ENCODE measurements at places on chromosomes 3 and 15.
A peak's percentile ranks its signal among the peaks of the same experiment; 100 is the strongest.

DNA sequence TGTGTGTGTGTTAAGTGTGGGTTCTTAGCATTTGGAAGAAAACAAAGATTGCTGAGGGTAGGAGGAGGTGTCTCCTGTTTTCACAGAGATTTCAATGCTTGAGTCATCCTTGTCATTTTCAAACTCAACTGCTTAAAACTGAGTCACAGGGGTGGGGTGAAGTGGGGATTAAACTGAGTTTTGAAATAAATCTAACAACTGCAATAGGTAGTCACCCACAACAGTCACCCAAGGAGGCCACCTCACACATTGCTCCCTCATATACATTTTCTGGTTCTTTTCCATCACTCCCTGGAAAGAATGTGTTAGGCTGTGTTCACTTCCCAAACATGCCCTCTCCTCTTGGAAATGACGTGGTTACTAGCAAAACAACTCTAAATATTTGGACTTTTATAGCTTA lies 187.7 kb upstream of the CMC1 start:
- DNase-seq = no peak

DNA sequence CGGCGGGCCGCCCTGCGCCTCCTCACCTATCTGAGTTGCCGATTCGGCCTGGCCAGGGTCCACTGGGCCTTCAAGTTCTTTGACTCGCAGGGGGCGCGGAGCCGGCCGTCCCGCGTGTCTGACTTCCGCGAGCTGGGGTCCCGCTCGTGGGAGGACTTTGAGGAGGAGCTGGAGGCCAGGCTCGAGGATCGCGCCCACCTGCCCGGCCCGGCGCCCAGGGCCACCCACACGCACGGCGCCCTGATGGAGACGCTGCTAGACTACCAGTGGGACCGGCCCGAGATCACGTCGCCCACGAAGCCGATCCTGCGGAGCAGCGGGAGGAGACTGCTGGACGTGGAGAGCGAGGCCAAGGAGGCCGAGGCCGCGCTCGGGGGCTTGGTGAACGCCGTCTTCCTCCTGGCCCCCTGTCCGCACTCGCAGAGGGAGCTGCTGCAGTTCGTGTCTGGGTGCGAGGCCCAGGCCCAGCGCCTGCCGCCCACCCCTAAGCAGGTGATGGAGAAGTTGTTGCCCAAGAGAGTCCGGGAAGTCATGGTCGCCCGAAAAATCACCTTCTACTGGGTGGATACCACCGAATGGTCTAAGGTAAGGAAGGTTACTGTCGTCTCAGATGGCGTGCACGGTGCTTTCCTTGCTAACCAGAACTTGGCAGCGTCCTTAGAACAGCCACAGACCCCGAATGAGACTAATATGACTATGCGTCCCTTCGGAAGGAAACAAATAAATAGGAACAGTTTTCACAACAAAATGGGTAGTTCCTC lies 567 bp downstream of the TICRR start:
- DNase-seq = no peak

- DNase-seq = no peak
Measured at GRCh38 chr3:76917436-76917835, 122.5 kb upstream of the ROBO2 start.

- no peak for DNase-seq
Measured at GRCh38 chr3:117695321-117695720, 985.7 kb downstream of the TUSC7 start.

GRCh38 chr3:64916192-64916798 lies 228.5 kb upstream of the ADAMTS9 start:
- no peak for DNase-seq

GRCh38 chr15:25587616-25588340 lies 149.0 kb upstream of the UBE3A start:
- DNase-seq = no peak

DNA sequence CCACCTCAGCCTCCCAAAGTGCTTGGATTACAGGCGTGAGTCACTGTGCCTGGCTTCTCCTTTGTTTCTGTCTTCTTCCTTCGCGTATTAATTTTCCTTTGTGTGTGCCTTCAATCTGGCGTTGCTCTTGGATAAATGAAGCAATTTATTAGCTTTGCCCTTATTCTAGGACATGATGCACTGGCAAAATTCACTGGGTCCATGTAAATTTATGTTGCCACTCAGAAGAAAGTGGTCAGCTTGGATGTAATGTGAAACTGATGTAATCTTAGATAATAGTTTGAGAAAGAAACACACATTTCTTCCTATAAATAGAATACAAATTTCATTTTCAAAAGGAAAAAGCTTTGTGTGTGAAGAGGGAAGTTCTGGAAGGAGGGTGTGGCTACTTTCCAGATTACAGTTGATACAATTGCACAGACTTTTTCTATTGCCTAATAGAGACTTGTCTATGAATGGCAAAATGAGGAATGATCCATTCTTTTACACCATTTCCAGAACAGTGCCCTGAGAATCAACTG lies 23.3 kb upstream of the ATP1B3 start:
- no peak for DNase-seq

- no peak for DNase-seq
Measured at GRCh38 chr3:50317300-50317699, 5.2 kb downstream of the HYAL2 start.

- DNase-seq = no peak
Measured at GRCh38 chr3:66406163-66406562, 94.7 kb downstream of the LRIG1 start.

DNA sequence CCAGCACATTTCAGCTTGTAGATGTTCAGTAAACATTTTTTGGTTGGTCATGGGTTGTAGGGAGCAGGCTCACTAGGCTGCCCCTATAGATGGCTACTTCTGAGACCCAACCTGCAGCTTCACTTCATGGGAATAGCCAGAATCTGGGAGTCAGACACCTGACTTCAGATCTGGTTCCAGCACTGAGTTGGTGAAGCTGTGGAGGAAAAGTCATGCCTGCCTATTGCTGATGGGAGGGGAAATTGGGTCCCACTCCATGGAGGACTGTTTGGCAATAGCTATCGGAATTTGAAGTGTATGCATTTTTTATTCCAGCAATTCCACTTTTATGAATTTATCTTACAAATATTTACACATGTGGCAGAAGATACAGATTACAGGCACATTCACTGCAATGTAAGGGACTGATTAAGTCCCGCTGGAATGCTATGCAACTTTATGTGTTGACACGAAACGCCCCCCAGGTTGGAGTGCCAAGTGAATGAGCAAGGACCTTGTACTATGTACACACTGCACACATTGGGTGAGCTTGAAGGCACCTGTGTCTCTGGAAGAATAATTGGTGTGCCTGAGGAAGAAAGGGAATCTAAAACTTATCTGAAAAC lies 7.8 kb upstream of the CCR1 start:
- no peak for DNase-seq

- DNase-seq = no peak
Measured at GRCh38 chr3:177451864-177452830, 254.9 kb upstream of the TBL1XR1 start.

DNA sequence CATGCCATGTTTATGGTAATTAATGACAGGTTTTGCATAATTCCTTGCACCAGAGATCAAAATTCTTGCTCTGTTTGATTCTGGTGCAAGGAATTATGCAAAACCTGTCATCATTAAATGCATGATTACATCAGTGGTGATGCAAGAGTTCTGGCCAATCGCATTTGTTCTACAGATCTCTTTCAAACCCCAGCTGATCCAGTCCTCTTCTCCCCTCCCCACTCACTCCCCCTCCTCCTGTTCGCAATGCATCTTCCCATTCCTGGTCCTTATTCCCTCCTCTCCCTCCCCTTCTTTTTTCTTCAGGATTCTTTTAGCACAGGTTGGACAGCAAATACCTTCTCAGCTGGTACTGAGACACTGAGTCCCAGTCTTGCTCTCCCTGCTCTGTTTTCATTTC lies 82.1 kb downstream of the GABRB3 start:
- DNase-seq = no peak

DNA sequence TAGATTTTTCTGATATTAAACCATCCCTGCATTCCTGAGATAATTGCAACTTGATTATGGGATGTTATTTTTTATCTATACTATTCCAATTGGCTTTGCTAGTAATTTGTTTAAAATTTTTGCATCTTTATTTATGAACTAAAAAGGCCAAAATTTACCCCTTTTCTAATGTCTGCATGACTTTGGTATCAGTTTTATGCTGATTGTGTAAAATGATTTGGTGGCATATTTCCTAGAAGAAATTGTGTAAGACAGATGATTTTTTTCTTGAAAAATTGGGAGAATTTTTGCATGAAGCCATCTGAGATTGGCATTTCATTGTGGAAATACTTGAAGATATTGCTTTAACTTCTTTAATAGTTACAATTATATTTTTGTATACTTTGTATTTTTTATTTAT lies 183.8 kb upstream of the TBL1XR1 start:
- no peak for DNase-seq

- no peak for DNase-seq
Measured at GRCh38 chr15:47725051-47725450, 7.7 kb downstream of the SEMA6D start.

DNA sequence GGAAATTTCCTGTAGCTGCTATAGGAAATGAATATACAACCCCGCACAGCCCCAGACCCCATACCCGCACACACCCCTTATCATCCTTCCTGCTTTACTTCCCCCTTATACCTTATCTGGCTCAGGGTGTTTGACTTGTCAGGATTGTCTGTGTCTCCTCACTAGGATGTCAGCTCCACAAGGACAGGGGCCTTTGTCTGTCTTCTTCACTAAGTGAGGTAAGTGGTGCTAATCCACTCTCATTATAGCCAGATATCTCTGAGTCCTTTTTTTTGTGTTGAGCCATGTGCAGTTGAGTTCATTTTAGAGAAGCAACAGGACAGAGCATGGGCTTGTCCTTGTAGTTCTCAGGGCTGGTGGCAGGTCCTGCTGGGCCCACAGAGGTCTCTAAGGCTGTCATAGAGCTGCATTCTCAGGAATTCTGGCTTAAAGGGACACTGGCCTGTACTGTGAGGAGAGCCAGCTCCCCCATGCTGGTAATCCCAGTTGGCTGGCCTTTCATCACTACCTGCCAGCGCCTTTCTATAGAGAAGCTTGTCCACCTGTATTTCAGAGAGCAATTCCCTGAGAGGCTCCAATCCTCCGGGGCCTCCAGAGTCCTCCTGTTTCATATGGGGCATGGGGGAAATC lies 9.0 kb downstream of the KY start:
- peak; percentile 6 for DNase-seq

- DNase-seq = no peak
Measured at GRCh38 chr15:65334586-65335231, 30.2 kb downstream of the RNU5B-1 start.

- DNase-seq = no peak
Measured at GRCh38 chr3:150194957-150195356, 213.1 kb upstream of the TSC22D2 start.

GRCh38 chr3:167821248-167821805 lies 85.8 kb downstream of the SERPINI1 start:
- no peak for DNase-seq

DNA sequence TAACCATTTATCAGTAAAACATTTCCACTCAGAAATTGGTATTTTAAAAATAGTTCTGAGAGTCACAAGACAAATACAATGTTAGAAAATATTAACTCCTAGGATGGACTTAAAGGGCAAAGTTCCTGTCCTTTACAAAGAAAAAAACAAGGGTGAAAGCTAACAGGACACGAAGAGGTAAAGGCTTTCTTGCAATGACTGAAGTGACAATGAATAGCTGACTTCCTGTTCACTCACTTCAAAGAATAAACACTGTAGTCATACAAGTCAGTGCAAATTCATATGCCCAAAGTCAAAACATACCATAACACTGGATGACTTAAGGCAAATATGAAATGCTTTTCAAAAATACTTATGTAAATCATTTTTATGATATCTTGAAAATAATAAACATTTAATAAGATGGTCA lies 1389.8 kb upstream of the ALCAM start:
- no peak for DNase-seq

DNA sequence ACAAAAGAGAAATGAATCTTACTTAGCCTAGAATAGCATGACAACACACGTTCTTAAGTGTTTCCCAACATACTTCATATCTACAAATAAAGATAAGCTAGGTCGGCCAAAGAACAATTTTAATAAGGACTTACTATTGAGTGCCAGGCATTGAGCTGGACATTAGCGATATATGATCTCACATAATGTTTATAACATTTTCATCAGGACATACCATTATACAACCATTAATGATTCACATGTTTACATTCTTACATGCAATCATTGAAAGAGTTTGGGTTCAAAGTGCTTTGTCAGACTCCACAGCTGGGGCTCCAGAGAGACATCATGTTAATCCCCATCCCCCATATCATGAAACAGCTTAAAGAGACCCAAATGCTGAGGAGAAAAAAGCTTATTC lies 189.0 kb downstream of the STT3B start:
- no peak for DNase-seq

- DNase-seq = no peak
Measured at GRCh38 chr15:39181940-39182339, 398.9 kb upstream of the THBS1 start.

DNA sequence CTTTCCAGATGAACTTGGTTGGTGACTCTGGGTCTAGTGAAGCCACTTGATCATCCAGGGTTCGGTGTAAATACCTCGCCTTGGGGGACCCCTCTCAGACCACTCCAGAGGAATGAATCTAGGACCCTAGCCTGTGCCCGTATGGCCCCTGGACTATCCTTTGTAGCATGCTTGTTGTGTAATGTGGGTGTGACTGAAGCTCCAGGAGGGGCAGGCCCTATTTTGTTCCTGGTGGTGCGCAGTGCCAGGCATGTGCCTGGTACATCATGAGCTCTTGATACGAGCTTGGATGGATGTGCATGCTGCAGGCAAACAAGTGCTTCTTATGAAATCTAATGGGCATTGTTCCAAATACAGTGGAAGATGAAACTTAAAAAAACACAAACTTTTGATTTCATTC lies 82.8 kb downstream of the EBLN2 start:
- DNase-seq = no peak

- no peak for DNase-seq
Measured at GRCh38 chr3:108221393-108221792, 831 bp downstream of the IFT57 start.

GRCh38 chr3:128551451-128551850 lies 58.5 kb upstream of the GATA2 start:
- DNase-seq = no peak

DNA sequence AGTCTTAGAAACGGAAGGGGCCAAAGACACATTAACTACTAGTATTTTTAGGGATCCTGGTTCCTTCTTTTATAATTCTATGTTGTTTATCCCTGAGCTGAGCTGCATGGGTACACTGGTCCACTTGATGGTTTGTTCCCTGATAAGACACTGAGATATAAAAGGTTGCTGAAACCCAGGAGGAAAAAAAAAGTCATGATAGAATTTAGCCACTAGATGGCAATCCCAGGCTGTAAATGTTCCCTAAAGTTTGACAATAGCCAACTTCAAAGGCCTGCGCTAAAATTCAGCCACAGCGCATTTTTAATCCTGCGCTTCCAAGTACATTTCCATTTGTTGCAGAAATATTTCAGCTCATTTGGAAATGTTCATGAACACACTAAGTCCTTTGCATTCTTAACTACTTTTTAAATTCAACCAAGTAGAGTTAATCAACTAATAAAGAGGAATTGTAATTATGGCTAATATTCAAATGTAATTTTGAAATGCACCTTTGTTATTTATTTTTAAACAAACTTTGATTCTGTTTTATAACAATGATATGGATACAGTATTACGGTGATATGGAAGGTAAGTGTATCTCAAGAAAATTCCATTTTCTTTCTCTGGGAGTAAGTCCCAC lies 249.3 kb upstream of the FEZF2 start:
- no peak for DNase-seq
